Prostate gland (tissue), 2 donors: ENCODE measurements at places on chromosomes 5 and 9.

DNA sequence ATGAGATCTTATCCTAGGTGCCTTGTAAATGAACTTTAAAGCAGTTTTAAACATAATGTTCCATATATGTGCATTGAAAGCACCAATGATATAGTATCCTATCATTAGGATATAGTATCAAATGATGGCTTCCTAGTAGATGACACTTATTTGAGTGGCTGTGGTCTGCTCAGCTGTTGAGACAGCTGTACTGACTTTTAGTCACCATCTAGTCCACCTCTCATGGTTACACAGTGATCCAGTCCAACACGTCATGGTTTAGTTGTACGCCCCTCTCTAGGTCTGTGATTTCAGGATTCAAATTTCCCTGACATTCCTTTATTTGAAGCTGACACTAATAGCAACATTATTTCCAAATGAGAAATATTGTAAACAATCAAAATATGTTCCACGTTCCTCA lies 127.3 kb upstream of the TUT7 start:
- no peaks in the 10 kb centered on the region for H3K4me1 ChIP-seq
- no peak overlapping the region for H3K27ac ChIP-seq

GRCh38 chr9:37324261-37324683 lies 98.2 kb upstream of the GRHPR start:
- H3K27ac ChIP-seq, result no peak overlapping the region
- H3K27me3 ChIP-seq, result no peaks in the 10 kb centered on the region
- H3K4me3 ChIP-seq, result no peak overlapping the region
- no peaks in the 10 kb centered on the region for H3K4me1 ChIP-seq
- DNase-seq, result no peak

DNA sequence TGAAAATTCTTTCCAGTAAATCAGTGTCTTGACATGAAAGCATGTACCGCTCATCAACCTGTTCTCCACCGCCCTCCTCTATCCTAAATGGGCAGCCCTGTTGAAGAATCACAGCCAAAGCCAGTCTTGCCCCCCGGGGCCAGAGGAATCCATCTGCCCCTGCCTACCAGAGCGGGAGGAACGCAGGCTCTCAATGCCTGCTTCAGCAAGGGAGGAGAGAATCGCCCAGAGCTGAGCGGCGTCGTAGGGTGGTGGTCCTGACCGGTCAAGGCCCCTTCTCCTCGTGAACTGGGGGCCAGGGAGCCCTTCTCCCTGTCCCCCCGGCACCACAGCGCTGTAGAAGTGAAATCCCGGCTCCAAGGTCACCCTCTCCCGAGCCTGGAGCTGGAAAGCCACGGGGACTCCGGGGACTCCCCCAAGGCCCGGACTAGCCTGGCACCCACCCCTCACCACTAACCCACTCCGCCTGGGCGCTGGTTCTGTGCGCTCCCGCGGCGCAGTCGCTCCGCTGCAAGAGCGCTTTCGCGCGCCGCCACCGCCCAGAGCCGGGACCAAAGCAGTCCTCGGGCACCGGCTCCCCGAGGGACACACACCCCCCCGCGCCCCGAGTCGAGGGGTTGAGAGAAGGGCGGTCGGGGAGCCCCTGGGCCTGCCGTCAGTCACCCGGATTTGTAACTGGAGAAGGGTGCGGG lies 718 bp upstream of the TMEM215 start:
- DNase-seq, result no peak
- no peaks in the 10 kb centered on the region for H3K36me3 ChIP-seq
- H3K27ac ChIP-seq, result no peak overlapping the region
- no peaks in the 10 kb centered on the region for H3K4me1 ChIP-seq
- H3K27me3 ChIP-seq, result peaks cover 15% of the 10 kb centered on the region

DNA sequence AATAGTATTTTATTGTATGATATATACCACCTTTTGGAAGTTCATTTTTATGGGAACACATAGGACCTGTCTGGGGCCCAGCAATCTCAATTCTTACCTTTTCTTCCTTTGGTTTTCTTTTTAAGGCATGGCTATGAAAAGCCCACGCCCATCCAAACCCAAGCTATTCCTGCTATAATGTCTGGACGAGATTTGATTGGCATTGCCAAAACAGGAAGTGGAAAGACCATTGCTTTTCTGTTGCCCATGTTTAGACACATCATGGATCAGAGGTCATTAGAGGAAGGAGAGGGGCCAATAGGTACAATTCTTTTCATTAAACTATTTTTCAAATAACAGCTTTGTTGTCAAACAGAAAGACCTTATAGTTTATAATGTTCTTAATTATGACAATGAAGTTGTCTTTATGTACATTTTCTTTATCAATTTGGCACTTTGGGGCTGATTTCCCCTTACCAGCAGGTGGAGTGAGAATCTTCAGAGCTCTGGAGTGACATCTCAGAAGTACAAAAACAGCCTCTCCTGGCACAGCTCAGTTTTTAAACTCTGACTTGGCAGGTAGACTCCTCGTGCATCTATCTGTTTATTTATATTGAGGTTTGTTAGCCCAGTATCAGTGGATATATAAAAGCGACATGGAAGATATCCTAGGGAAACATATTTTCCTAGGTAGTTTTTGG lies 25.8 kb downstream of the DDX46 start:
- no peaks in the 10 kb centered on the region for H3K4me1 ChIP-seq
- peaks cover 6% of the 10 kb centered on the region for H3K36me3 ChIP-seq
- no peak overlapping the region for H3K4me3 ChIP-seq
- H3K27me3 ChIP-seq, result no peaks in the 10 kb centered on the region
- H3K27ac ChIP-seq, result no peak overlapping the region
- DNase-seq, result no peak

DNA sequence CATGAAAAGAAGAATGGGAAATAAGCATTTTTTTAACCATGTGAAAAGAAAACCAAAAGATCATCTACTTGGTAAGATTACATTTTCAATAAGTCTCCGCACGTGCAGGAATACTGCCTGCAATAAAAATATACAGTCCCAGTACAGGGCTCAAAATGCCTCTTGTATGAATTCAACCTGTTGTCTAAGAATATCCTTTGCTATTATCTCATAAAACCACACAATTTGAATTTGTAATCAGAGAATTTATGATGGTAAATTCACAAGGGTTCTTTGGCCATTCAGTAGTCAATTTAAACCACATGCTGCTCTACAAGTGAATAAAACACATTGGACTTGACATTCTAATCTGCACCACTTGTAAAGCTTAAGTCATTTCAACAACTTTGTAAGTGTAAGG lies 46.6 kb downstream of the ST8SIA4 start:
- H3K36me3 ChIP-seq, result no peaks in the 10 kb centered on the region
- no peak for DNase-seq
- no peak overlapping the region for H3K27ac ChIP-seq
- no peaks in the 10 kb centered on the region for H3K27me3 ChIP-seq

GRCh38 chr5:17411436-17412402 lies 86.3 kb upstream of the TAF11L2 start:
- H3K27ac ChIP-seq, result no peak overlapping the region
- H3K4me3 ChIP-seq, result no peak overlapping the region
- no peak for DNase-seq
- H3K4me1 ChIP-seq, result no peaks in the 10 kb centered on the region
- no peaks in the 10 kb centered on the region for H3K27me3 ChIP-seq

DNA sequence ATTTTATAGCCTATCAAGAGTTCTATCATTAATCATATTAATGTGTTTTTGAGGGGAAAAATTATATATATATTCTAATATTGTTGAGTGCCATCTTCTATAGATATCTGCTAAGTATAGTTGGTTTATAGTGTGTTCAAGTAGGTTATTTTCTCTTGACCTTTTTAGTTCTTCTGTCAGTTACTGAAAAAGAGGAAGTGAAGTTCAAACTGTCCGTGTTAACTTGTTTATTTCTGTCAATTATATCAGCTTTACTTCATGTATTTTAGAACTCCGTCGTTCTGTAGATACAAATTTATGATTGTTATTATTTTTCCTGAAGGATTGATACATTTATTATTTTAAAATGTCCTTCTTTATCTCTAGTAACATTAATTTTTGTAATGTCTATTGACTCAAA lies 1209.1 kb downstream of the CDH12 start:
- no peaks in the 10 kb centered on the region for H3K4me1 ChIP-seq
- no peaks in the 10 kb centered on the region for H3K27me3 ChIP-seq
- no peak for DNase-seq
- H3K4me3 ChIP-seq, result no peak overlapping the region
- H3K27ac ChIP-seq, result no peak overlapping the region

DNA sequence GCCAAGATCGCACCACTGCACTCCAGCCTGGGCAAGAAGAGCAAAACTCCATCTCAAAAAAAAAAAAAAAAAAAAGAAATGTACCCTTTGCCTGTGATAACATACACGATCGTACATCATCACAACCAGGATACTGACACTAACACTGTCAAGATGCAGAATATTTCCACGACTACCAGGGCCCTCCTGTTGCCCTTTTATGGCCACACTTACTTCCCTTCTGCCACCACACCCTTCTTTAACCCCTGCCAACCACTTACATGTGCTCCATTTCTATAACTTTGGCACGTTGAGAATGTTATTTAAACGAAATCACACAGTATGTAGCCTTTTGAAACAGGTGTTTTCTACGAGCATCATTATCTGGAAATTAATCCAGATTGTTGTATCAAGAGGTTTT lies 69.0 kb upstream of the OTULINL start:
- no peak overlapping the region for H3K4me3 ChIP-seq
- no peaks in the 10 kb centered on the region for H3K36me3 ChIP-seq
- no peak overlapping the region for H3K27ac ChIP-seq
- no peak for DNase-seq

DNA sequence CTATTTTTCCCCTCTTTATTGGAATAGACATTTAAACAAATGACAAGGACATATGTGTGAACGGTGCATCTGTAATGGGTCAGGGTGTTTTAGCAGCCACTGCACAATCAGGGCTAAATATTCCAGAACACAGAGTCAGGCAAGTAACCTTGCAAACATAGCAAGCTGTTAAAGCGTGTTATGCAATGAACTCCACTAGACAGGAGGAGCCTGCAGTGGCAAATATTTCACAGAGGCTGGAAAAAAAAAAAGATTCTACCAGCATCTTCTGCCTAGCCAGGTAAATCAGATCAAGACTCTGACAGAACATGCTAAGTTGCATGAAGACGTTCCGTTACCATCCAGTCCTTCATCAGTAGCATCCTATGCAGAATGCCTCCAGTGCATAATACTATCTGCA lies 171.8 kb downstream of the SEMA5A start:
- DNase-seq, result no peak
- no peak overlapping the region for H3K4me3 ChIP-seq
- no peaks in the 10 kb centered on the region for H3K27me3 ChIP-seq
- H3K4me1 ChIP-seq, result no peaks in the 10 kb centered on the region

DNA sequence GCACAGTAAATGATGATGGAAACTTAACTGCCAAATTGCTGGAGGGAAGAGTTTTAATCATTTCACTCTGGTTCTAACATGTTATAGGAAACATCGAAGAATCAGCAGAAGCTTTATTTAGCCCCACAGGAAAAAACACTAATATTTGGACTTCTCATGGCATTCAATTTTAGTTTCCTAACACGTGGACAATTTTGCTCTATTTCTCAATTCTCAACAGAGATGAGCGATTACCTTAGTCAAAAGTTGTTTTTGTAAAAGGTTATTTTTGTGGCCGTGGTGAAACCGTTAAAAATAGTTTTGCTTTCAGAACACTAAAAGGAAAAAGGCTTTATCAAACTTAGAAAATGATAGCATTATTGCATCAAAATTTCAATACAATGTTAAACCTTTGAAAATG lies 235.2 kb downstream of the PLK2 start:
- no peak for DNase-seq
- no peaks in the 10 kb centered on the region for H3K4me1 ChIP-seq
- no peak overlapping the region for H3K27ac ChIP-seq
- no peaks in the 10 kb centered on the region for H3K27me3 ChIP-seq

- no peaks in the 10 kb centered on the region for H3K4me1 ChIP-seq
- no peaks in the 10 kb centered on the region for H3K36me3 ChIP-seq
- H3K27ac ChIP-seq, result no peak overlapping the region
- H3K27me3 ChIP-seq, result no peaks in the 10 kb centered on the region
Observed at GRCh38 chr9:13146840-13147239, 132.7 kb downstream of the MPDZ start.

DNA sequence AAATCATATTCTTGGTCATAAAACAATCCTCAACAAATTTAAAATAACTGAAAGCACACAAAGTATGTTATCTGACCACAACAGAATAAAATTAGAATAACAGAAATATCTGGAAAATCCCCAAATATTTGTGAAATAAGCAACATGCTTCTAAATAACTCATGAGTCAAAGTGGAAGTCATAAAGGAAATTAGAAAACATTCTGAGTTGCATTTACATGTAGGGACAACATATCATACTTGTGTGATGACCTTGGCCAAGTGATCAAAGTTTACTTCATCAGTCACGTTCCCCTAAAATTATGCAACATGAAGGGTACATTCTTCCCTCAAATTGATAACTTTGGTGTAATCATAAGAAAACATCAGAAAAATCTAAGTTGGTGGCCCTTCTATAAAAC lies 64.7 kb downstream of the CSF2 start:
- no peak overlapping the region for H3K27ac ChIP-seq
- H3K4me3 ChIP-seq, result no peak overlapping the region
- no peaks in the 10 kb centered on the region for H3K27me3 ChIP-seq
- H3K36me3 ChIP-seq, result no peaks in the 10 kb centered on the region
- DNase-seq, result no peak

GRCh38 chr5:179798771-179799643 lies 5.2 kb downstream of the LTC4S start:
- H3K36me3 ChIP-seq, result peaks cover 15% of the 10 kb centered on the region
- H3K4me3 ChIP-seq, result no peak overlapping the region
- peaks cover 11% of the 10 kb centered on the region for H3K4me1 ChIP-seq
- no peaks in the 10 kb centered on the region for H3K27me3 ChIP-seq
- DNase-seq, result no peak
- H3K27ac ChIP-seq, result no peak overlapping the region

- H3K4me1 ChIP-seq, result no peaks in the 10 kb centered on the region
- no peaks in the 10 kb centered on the region for H3K36me3 ChIP-seq
- no peak for DNase-seq
- H3K27ac ChIP-seq, result no peak overlapping the region
- H3K4me3 ChIP-seq, result no peak overlapping the region
Observed at GRCh38 chr9:111983484-111983908, 86.9 kb downstream of the UGCG start.
